BE2C (cell line): ENCODE measurements at places on chromosomes 7 and 10.
A peak's percentile ranks its signal among the peaks of the same experiment; 100 is the strongest.

- no peak for DNase-seq
Observed at GRCh38 chr10:10361301-10361885, 656.3 kb upstream of the CELF2 start.

- no peak for DNase-seq
Observed at GRCh38 chr7:108158776-108159175, 28.6 kb upstream of the LAMB4 start.

GRCh38 chr7:48976253-48976652 lies 51.9 kb downstream of the CDC14C start:
- no peak for DNase-seq

GRCh38 chr10:86334488-86335085 lies 32.0 kb downstream of the GRID1 start:
- DNase-seq: no peak

GRCh38 chr10:110641256-110641655 lies 2.9 kb upstream of the RBM20 start:
- peak; percentile 86 for DNase-seq

- DNase-seq: no peak
Observed at GRCh38 chr10:98825741-98826140, 379.0 kb upstream of the HPS1 start.

- DNase-seq: no peak
Observed at GRCh38 chr7:142803901-142804300, 33.1 kb downstream of the PRSS2 start.
